ENCODE measurements at places on chromosomes 1 and 21.

DNA sequence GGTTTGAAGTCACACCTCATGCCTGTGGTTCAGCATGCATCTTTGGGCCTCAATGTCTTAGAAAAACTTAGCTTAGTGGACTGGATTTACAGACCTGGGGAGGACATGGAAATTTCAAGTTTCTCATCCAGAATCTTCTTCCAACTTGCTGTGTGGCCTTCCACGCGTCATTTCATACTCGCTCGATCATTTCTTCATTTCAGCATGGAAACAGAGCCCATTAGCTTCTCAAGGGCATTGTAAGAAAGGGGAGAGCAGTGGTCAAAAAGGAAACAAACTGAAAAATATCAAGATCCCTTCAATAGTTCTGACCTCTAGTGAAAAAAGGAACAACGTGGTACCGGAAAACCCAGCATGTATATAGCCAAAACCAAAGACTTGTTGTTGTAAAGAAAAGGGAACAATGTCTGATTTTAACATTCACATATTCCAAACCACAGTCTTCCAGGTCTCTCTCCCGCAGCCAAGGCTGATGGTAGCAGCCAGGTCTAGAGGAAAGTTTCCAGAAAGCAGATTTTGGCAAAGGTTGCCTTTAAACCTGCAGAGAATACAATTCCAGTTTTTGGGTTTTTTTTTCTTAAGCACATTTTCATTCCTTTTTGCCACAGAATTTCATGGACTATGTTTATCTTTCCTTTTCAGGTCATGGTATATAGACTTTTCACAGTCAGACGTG lies 97.0 kb upstream of the CDC42BPA start:
- DNase-seq = no peak

GRCh38 chr1:148353461-148354283 lies 129.4 kb downstream of the PPIAL4G start:
- peak; percentile 24 for DNase-seq

GRCh38 chr1:25785333-25786067 lies 14.5 kb upstream of the SELENON start:
- no peak for DNase-seq

DNA sequence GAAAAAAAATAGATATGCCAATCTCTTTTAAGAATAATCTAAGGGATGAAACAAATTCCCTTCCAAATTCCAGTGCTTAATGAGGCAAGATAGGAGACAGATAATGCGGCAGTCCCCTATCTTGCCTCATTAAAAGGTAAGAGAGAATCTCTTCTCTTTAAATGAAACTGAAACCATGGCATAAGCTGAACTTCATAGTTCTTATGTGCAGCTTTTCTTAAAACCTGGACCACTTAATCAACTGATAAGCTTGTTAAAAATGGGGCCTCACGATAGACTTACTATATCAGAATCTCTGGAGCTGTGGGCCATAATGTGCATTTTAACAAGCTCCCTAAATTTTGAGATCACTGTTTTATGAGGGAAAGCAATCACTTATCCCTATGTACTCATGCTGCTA lies 79.2 kb downstream of the NIBAN1 start:
- DNase-seq = no peak

- DNase-seq = no peak
These were observed 18.8 kb upstream of the F3 start for GRCh38 chr1:94560333-94560732.

GRCh38 chr21:44537930-44538911 lies 1.8 kb downstream of the KRTAP10-1 start:
- no peak for DNase-seq

DNA sequence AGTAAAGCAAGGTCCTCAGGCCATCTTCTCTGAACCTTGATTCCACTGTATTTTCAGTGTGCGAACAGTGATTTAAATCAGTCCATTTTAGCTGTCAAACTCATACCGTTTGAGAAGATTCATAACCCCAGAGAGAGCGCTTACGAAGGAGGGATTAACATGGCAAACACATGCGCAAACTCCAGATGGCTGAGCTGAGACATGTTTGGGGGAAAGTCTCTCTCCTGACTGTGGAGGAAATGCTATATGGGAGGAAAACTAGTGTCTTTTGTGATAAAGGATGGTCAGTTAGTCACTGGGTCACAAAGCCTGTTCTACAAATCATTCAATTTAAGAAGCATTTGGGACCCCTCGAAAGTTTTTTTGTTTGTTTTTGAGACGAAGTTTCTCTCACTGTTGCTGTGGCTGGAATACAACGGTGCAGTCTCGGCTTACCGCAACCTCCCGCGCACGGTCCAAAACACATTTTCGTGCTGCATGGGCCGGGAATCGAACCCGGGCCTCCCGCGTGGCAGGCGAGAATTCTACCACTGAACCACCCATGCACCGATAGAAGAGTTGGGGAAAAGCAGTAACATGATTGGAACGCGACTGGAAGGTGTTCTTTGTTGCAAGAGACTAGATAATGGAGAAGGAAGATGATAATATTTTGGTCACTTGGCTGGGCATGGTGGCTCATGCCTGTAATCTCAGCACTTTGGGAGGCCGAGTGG lies 58.4 kb upstream of the CXADR start:
- DNase-seq = peak; percentile 2

DNA sequence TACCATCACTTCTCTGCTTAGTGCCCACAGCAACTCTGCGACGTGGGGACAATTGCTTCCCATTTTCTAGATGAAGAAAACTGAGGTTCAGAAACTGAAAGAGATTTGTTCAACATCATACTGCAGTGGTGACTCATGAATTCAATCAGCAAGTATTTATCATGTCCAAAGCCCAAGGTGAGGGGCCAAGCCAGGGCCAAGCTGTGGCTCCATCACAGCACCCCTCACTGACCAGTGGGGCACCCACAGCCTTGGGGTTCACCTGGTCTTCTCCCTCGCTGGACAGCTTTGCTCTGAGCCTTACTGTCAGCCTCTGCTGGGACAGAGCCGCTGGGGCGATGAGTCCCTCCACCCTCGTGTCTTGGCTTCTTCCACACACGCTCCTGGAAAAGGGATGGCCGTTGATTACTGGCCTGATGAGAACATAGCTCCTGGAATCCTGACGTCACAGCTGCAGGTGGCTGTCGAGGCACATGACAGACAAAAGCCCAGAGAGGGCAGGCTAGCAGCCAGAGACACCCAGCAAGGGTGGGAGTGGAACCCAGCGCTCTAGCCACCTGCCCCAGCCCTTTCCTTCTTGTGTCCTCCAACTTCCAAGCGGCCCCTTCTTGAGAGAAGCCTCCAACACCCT lies 6.2 kb downstream of the EDN2 start:
- no peak for DNase-seq

DNA sequence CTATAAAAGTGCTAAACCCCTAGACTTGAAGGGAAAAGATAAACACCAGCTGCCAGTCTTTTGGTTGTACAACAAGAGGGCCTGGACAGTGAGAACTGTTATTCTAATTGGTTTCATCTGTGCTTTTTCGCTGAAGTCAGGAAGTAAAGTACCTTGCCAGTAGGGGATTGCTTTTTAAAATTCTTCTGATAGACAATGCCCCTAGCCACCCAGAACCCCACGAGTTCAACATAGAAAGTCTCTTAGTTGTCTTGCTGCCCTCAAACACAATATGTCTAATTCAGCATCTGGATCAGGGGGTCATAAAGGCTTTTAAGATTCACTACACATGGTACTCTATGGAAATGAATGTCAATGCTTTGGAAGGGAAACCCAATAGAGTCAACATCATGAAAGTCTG lies 289.2 kb downstream of the TBX15 start:
- no peak for DNase-seq

DNA sequence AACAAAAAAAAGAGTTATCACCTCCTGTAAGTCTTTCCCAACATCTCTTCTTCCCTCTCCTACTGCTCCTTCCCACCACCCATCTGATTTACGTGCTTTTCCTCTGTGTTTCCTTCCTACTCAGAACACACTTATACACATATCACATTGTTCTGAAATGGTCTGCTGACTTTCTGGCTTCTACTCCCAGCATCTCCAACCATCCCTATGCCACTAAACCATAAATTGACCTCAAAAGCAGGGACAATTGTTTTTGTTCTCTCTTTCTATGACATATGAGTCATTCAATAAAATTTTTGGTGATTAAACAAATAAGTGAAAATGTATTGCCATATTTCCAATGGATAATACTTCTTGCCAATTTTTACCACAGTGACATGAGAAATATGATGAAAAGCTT lies 8.2 kb downstream of the GOLPH3L start:
- no peak for DNase-seq

Data from CD4-positive, alpha-beta T cell treated with Interferon gamma for 1 hour (primary cell).